Motor neuron (in vitro differentiated cells): ENCODE measurements at places on chromosomes 2 and 18.

DNA sequence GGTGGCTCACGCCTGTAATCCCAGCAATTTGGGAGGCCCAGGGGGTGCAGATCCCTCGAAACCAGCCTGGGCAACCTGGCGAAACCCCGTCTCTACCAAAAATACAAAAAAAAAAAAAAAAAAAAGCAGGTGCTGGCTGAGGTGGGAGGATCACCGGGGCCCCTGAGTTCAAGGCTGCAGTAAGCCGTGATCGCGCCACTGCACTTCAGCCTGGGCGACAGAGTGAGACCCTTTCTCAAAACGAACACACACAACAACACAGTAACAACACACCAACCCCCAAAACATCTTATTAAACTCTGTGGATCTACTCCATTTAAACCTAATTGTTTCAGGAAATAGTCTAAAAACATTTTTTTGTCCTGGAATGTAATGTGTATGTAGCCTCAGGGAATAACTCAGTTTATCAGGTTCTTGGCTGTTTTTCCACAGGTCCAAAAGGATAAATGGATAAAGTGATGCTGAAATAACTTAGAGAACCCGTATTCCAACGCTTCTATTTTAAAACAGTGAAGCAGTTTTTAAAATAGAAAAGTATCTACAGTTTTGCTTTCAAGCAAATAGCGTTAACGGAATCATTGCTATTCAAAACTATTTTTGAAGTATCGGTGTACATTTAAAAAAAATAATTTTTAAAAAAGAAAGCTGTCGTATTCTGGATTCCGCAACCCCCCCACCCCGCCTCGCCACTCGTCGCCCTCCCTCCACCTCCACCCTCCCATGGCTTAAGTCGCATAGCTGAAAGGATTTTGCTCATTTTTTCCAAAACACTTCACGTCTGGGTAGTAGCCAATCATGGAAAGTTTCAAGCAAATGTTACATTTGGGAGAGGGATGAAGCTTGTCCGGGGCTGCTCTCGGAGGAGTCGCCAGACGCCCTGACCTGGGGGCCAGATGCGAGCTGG is 895 bp upstream of the GLS start:
- no peak for ATAC-seq

GRCh38 chr18:9090578-9090977 is 11.9 kb upstream of the NDUFV2 start:
- no peak for ATAC-seq

GRCh38 chr2:137975280-137976271 is 11.3 kb downstream of the HNMT start:
- no peak for ATAC-seq

GRCh38 chr2:71821856-71822255 is 325.8 kb downstream of the CYP26B1 start:
- no peak for ATAC-seq

DNA sequence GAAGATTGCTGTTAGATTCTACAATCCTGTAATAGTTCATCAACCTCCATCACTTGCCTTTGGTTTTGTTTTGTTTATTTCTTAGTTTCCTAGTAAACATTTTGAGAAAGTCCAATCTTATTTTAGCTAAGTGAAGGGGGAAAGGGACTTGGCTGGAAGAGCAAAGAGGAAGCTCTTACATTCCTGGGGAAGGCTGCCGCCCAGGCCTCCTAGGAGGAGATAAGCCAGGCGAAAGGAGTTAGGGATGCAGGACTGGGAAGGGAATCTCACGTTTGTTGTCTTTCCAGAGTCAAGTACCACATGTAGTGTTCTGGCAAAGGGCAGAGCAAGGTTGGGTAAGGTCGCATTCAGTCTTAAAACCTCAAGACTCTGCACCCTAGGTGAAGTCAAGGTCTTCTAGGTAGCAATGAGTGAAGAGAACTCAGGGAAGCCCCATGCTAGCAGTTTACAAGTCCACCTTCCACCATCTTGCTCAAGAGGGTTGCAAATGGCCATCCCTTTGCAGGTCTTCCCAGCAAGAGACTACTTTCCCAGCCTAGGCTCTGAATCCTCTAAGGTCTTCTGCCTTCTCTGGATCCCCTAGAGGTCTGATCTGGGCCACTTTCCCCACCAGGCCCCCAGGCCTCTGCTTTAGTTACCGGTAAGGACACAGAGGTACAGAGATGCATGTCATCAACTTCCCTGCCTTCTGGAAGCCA is 320.7 kb downstream of the CYP26B1 start:
- ATAC-seq, result no peak

GRCh38 chr2:241217320-241218031 is 29.0 kb downstream of the ANO7 start:
- ATAC-seq, result peak; percentile 84

DNA sequence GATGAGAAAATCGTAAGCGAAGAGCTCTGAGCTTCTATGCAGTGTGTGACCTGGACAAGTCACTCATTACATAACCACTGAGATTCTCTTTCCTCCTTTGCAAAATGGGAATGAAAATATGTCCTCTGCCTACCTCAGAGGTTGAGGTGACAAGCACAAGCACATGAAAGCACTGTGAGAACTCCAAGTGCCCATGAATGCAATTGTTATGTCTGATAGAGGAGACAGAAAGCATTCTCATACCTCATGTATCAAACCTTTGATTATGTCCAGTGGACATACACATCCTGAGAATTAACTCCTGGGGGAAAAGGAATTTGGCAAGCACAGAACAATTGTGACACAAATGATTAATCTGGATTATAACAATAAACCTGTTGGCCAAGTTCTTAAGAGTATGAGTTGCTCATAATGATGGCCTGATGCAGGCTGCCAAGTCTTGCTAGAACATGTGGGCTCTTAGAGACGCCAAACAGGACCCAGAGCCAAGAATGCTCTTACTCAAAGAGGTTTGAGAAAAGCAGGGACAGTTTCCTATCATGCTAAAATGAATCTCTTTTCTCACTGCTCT is 8.5 kb upstream of the RMDN2 start:
- no peak for ATAC-seq

DNA sequence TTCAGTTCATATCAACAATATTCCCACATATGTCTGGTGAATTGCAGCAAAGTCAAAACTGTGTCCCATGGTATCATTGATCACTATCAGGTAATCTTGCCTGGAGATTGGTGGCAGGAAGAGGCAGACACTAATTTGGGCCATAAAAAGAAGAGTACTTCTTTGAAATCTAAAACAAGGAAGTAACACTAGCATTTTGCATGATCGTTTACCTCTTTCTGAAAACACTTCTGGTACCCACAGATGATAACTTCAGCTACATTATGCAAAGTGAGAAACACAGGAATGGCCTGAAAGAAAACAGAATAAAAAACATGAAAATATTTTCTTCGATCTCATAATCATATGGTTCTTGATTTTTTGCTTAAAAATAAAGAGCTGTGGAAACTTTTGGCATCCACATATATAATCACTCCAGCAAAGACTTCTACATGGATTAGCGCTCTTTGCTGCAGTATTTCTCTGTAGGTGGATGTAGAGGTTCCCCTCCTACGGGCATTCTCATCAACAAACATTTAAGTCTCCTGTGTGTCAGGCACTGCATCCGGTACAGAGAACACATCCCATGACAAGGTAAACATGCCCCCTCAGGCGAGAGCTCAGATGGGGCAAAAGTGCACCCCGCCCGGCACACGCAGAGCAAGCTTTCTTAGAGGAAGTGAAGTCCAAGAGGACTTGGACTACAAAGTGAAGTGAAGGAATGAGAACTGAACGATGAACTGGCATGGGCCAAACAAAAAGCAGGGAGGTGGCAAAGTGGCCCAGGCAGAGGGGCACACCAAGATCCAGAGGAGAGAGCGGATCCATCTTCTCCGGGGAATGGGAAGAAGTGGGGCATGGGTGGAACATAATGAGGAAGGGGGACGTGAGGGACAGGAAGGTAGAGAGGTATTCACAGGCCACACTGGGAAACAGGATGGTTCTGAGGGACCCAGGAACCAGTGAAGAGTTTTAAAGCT is 68.0 kb upstream of the RIOK3 start:
- no peak for ATAC-seq

DNA sequence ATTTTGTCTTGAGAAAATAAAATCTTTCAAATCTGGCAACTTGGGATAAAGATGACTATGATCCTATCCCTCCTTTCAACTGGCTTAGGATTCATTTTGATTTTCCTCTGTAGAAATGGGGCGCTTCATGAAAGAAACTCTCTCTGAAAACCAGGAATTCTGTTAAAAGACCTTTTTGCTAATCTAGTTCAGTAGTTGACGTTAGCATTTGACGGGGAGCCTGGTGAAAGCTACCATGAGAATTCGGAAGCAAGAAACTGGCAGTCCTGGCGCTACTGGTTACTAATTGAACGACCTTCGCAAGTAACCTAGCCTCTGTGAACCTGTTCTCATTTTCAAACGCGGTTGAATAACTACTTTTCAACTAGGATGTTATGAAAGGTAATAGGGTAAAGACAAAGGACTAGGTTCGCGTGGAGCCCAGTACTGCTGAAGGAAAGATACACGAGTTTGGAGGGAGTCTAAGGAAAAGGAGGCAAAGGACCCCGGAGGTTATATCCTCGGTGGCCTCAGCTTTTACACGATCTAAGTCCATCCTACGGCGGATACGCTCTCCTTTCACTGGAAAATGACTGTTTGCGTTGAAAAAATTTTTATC is 604 bp upstream of the STK11IP start:
- no peak for ATAC-seq

- ATAC-seq, result peak; percentile 53
Observed at GRCh38 chr18:9825571-9826073, 60.2 kb upstream of the TXNDC2 start.

DNA sequence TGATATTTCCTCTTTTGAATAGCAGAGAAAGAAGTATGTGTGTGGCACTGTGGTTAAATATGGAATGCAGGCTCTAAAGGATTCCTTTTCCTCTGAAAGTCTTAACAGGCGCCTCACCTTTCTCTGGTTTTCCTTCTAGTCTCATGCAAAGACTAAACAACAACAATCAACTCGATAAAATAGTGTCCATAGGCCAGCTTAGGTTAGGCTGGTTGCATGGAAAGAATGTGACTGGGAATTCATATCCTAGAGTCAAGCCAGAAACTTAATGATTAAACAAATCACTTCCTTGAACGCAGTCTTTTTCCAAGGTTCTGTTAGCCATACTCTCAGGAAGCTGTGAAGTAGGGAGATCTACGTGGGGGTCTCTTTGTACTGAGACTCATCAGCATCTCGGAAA is 800.8 kb upstream of the ID2 start:
- no peak for ATAC-seq

GRCh38 chr2:163662141-163662780 is 73.5 kb downstream of the FIGN start:
- ATAC-seq, result no peak

GRCh38 chr2:42826231-42826630 is 33.8 kb upstream of the HAAO start:
- no peak for ATAC-seq

DNA sequence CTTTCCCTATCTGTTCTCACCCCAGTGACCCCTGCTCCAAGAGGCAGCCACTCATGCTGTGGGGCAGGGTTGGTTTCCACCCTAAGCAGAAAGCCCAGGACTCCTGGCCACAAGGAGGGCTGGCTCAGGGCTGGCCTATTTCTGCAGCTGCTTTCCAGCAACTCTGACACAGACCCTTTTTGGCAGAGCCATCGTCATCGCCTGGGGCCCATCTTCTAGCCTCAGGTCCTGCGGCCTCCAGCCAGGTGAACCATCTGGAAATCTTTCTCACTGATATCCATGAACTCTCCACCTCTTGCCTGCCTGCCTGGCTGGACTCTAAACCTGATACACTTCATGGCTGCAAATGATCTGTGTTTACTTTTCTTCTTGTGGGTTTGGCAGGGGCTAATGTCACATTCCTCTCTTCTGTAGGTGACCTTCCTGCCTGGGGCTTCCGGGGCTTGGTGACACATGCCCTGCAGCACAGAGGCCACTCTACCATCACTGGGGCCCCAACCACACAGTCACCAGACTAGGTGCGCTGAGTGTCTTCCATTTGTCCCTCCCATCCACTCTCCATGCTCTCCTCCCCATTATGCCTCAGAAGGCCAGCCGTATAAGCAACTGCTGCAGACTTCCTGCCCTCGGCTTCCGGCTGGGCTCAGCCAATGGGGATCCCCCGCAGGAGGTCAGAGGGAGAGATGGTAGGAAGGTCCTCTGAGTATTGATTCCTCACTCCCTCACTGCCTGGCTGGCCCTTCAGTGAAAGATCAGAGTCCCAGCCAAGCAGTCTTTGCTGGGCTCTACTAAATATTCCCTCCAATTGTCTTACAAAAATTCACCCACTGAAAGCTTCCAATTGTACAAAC is 9.7 kb upstream of the COPS8 start:
- ATAC-seq, result no peak

DNA sequence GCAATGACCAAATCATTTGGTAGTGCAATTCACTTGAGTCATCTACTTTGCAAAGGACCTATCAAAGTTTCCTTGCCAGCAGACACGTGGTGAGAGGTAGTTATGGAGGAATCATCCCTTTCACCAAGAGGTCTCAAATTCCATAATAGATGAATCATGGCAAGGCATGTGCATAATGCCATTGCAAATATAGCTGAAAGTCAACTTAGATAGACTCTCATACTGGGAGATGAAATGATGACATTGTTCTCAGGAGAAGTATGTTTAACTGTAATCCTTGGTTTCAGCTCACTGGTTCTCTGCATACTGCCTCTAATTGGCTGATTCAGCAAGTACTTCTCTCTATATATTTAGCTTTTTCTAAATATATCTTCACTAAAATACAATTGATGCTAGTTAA is 57.2 kb downstream of the CALCRL start:
- peak; percentile 100 for ATAC-seq

DNA sequence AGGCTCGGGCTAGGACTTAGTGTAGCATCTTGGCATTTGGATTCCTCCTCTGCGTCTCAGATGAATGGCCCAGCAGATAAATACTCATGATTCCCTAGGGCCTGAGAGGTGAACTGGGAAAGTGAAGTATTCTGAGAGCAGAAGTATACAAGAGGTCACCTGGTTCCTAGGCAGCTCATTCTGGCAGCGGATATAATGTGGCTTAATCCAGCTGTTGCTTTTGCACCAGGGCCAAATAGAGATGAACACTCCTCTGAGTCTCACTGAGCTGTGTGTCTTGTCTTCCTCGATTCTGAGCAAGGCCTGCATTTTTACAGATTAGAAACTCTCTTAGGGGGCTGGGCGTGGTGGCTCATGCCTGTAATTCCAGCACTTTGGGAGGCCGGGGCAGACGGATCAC is 196.1 kb downstream of the SLC4A3 start:
- ATAC-seq, result no peak

DNA sequence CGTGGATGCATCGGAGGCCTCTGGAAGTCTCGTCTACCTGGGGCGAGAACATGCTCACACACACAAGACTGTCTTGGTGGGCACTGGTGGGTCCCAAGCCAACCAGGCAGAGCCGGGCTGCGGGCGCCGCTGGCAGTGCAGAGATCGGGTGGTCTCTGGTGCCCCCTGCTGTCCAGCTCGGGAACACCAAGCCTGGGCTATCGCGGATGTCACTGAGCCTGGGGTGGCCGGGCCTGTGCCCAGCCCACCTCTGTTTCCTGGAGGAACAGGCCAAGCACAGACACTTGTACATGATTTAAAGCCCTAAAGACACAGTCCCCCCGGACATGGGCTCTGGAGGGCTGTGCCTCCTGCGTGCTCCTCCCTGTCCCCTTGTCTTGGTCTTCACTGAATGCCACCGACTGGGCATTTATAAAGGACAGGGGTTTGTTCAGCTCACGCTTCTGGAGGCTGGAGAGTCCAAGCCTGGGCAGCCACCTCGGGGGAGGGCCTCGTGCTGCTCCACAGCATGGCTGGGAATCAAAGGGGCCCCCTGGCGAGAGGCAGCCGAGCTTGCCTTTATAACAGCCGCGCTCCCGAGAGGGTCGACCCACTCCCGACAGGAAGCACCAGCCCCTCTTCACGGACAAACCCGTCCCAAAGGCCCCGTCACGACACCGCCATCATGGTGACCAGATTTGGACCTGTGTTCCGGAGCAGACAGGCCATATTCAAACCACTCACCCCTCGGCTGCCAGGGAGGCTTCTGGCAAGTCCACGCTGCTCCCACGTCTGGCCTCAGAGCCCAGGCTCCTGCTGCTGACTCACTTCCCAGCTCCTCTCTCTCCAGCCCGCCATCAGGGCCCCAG is 3.6 kb upstream of the OTOS start:
- peak; percentile 89 for ATAC-seq
